Lower leg skin (tissue), 4 donors: ENCODE measurements at places on chromosomes 4 and X.

GRCh38 chr4:66629927-66630326 lies 915.4 kb downstream of the CENPC start:
- no peak for DNase-seq

- no peak for DNase-seq
Observed at GRCh38 chr4:101843054-101843453, 52.5 kb downstream of the BANK1 start.

GRCh38 chrX:111695297-111695880 lies 14.4 kb downstream of the ALG13 start:
- no peak for DNase-seq

DNA sequence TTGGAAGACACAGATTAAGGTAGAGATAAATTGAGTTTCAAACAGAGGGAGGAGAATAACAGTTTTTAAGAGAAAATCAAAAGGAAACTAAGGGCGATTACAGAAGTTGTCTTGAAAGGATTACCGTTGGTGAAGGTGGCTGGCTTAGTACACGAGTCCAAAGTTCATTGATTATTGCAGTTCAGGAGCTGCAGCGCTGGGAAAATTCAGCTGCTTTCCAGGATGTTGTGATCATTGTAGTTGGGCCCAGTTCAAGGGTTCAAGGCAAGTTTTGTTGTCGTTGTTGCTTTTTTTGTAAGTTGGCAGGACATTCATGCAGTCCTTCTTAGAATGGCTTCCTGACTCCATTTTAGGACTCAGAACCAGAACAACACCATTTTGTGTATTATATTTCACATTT lies 461.7 kb downstream of the RAPGEF2 start:
- no peak for DNase-seq

GRCh38 chrX:136168929-136169735 lies 21.8 kb downstream of the FHL1 start:
- no peak for DNase-seq

GRCh38 chr4:23373261-23373660 lies 516.6 kb downstream of the PPARGC1A start:
- no peak for DNase-seq

GRCh38 chrX:134752981-134753717 lies 94.9 kb upstream of the PLAC1 start:
- DNase-seq: no peak

DNA sequence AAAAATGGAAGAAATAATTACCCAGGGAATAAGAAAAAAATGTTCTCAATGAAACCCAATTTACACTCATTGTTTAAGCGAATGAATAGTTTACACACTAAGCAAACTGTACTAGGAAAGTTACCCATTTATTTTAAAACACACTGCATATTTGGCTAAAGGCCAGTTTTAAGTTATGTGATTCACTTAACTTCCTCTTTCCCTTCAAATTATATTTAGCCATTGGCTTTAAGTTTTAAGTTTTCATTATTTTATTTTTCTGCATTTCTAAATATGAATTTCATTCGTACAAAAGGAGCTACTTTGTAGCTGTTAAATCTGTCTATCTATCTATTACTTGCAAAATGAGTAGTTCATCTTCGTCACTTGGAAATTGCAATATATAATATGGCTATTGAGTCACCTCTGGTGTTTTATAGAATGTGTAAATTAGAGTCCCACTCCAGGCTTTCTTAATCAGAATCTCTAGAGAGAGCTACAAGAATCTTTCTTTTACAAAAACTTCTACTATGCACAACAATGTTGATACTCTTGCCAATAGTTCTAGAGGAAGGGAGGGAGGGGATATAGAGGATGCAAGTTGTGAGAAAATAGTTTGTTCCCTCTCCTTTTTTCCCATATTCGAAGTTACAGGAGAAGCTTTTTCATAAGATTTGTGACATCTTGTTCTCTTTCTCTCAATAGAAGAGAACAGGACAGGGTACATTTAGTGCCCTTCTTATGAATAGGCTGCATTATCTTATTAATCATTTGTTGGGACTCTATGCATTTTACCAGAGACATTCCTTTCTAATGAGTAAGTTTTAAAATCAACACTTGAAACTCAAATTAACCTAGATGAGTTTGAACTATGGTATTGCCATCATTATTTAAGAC lies 41.8 kb downstream of the SULT1B1 start:
- DNase-seq: no peak

DNA sequence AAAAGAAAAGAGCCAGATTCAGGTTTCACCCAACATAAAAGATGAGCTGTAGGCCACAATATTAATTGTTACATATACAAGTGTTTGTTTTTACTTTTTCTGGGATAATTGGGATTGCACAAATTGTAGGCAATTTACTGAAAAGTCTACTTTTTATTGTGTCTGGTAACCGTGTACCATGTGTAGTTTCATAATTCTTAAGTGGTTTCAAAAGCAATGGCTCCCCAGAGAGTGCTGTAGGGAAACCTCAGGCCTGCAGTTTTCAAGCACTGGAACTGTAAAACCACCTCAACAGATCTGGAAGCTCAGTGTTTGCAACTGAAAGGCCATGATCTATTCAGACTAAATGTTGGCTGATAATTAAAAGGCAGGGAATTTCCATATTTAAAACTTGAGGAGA lies 53.9 kb upstream of the MMAA start:
- DNase-seq: no peak

- DNase-seq: no peak
Observed at GRCh38 chrX:119870626-119871131, 854 bp downstream of the RNF113A start.

- DNase-seq: no peak
Observed at GRCh38 chrX:27591938-27592337, 1.8 kb downstream of the DCAF8L2 start.

DNA sequence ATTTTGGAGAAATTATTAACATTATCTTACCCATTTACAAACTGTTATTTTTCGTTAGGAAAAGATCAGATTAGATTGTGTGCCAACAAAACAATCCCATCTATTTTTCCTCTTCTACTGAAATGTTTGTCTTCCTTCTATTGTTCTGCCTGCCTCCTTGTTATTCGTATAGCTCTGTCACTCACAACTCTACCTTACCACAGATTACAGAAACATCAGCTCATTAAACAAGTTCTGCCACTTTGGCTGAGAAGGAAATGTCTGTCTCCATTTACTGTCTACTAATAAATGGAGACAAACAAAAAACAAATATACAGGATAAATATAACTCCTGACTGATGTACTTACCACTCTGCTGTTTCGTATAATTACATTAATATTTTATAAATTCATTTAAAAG lies 211.4 kb downstream of the ENOX2 start:
- no peak for DNase-seq

DNA sequence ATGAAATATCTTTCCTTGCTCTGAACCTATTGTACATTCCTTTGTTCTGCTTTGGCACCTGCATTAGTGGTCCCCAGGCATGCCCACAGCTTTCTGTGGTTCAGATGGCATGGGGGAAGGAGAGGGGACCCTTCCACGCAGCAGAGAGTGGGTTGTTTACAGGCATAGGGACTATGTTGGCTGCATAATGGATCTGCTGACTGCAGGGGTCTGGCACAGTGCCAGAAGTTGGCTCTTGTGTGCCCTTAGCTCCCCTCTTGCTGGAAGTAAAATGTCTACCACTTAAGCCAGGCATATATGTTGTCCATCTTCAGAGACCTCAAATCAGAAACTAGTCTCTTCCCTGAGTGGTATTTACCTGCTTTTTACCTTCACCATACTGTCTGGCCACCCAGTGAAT lies 651.9 kb upstream of the PCDH7 start:
- DNase-seq: no peak

GRCh38 chr4:1752284-1753041 lies 31.1 kb downstream of the TACC3 start:
- DNase-seq: no peak

DNA sequence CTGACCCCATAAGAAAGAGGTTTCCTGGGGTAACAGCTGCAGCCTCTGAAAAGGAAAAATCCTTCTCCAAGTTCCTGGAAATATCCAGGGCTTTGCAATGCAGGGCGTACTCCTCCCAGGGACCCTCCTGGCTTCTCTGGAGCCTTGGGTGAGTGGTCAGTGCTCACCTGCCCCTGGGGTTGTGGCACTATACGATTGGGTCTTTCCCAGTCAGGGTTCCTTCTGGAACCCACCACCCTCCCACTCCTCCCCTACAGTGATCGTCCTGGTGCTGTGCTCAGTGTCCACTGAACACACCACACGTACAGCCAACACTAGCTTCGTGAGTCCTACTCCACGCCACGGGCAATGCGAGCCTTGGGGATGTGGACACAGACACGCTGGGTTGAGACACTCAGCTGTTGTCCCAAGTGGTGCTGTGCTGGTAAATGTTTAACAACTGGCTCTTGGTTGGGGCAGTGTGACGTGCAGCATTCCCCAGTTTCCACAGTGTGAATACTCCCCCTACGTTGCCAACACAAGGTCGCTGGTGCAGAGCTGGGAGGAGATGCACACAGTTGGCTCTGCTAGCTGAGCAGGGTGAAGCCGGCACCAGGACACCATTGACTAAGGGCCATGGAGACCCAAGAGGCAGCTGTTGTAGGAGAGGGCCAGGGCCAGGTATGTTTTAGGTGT lies 65.4 kb downstream of the HTRA3 start:
- DNase-seq: no peak

- peak; percentile 34 for DNase-seq
Observed at GRCh38 chrX:53441531-53442321, 7.6 kb upstream of the HSD17B10 start.

DNA sequence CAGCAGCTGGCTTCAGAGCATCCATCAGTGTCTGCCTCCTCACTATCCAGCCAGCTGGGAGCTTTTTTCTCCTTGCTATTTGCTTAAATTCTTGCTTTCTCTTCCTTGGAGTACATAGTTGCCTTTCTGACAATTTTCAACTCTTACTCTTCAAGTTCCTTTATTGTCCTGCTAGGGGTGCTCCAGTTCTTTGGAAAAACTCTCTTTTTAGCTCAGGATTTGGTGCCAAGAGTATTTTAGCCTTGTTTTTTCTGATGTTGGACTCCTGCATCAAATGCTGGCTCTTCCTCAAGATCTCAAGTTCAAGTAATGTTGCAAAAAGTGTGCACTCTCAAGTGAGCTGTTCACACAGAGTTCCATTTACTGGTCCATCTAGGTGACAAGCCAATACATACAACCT lies 126.4 kb downstream of the KDR start:
- DNase-seq: no peak

DNA sequence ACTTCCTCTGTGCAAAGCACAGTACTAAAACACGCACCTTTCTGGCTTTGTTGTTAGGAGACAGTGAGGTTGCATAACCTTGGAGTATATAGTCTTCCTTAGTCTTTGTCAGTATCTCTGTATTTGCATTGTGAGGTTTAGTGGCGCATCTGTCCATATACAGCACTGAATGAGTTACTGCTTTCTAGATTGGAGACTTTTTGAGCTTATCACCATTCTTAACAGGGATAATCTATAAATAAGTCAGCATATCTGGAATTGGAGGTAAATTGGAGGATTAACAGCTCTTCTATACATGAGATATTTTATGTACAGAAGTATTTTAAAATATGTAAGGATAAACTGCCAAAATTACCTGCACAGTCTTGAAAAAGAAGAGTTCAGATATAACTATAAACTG lies 4.3 kb downstream of the FHDC1 start:
- DNase-seq: no peak

- no peak for DNase-seq
Observed at GRCh38 chr4:86908251-86908657, 16.0 kb upstream of the C4orf36 start.

GRCh38 chrX:149648932-149649331 lies 17.3 kb upstream of the TMEM185A start:
- no peak for DNase-seq

- no peak for DNase-seq
Observed at GRCh38 chrX:13265549-13266132, 54.2 kb downstream of the ATXN3L start.

GRCh38 chr4:188452097-188452496 lies 312.9 kb downstream of the TRIML1 start:
- DNase-seq: no peak

GRCh38 chr4:87734936-87735335 lies 64.4 kb upstream of the IBSP start:
- DNase-seq: no peak

GRCh38 chrX:44483965-44484606 lies 58.6 kb downstream of the FUNDC1 start:
- DNase-seq: no peak

DNA sequence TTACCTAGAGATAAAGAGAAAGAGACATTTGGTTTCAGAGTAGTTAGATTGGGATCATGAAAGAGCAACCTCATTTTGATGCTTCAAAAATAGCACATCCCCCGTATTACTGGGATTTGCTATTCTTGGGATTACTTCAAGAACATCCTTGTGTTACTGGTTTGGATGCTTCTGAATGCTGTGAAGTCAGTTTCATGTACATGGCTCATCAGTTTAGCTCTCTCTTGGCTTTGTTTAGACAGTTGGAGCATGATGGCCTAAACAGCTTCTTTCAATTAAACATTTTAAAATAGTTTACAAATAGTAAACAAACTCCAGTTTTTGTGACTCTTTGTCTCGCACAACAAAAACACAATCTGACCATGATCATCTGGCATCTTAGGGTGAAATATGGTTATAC lies 23.9 kb downstream of the HTT start:
- DNase-seq: no peak

- DNase-seq: no peak
Observed at GRCh38 chr4:82661181-82661992, 99.6 kb upstream of the TMEM150C start.

DNA sequence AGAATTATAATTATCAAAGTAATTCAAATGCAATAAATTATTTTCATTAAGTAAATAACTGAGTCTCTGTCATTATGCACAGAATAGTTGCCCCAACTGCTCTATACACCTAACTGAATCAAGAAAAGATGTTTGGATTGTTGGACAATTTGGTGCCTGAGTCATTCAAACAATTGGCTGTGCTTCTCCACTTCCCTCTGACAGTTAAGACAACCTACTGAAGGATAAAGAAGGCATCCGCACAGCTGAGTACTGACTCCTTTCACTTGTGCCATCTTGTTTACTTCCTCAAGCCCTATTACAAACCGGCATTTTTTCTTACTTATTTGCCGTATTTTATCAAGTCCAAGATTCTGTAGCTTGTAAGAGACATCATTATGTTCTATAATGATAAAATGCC lies 110.6 kb upstream of the C1QTNF7 start:
- DNase-seq: no peak

- no peak for DNase-seq
Observed at GRCh38 chrX:23185951-23186350, 148.7 kb upstream of the PTCHD1 start.
